Naive B cell (primary cell): ENCODE measurements at places on chromosomes 1 and 21.

- no peak for DNase-seq
Observed at GRCh38 chr1:18045203-18045602, 62.4 kb upstream of the IGSF21 start.

DNA sequence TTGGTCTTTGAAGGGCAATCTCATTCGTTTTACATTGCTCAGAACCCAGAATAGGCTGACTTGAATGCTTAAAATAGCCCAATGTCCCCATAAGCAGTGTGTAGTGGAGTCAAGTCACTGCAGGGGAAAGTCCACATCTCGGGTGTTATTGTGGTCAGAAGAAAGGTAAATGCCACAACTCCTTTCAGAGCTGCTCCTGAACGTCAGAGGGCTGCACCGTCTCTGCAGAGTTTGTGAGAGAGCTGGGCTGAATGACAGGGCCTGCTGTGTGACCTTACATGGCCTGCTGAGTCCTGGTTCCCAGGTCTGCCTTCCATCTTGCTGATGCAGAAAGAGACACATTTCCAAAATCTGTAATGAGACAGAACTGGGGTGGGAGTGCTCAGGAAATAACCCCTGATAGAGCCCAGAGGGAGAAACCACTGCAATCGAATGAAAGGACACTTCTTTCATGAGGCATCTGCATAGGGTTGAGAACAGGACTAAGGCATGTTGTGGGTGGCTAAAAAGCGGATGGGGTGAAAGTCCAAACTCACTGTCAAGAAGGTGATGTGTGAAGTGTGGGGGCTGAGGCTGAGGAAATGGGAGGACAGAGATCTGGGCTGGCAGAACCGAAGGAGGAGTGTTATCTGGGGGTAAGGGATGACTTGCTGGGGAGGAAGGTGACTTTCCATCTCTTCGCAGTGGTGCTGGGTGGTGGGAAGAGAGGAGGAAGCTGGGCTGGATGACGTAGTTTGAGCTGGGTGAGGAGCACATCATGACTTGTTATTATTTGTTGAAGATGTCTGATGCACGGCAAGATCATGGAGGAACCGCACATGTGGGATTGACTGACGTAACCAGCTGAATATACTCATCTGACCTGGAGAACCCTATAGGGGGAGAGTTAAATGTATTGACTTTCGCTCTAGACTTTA is 33.7 kb downstream of the XCL2 start:
- DNase-seq, result no peak

DNA sequence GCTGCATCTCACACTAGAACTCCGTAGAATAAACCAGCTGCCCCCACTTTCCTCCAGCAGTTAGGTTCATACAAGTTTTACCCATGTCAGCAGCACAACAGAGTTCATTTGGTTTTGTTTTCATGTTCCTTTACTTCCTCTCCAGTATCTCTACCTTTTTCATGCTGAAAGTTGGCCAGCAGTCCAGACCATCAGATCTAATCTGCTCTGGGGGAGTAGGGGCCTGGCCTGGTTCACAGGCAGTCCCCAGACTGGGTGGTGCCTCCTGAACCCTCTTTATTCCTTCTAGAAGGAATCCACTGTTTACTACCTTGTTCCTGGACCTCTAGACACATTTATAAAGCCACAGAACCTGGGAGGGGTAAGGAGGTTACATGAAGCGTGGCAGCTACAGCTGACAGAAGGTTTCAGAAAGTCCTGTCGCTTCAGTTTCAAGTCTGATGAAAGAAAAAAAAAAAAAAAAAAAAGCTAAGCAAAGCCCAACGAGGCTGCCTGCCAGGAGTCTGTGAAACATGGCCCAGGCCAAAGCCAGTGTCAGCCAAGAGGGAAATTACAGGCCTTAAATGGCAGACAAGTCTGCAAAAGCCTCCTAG is 184.6 kb upstream of the JUN start:
- DNase-seq, result peak; percentile 81

DNA sequence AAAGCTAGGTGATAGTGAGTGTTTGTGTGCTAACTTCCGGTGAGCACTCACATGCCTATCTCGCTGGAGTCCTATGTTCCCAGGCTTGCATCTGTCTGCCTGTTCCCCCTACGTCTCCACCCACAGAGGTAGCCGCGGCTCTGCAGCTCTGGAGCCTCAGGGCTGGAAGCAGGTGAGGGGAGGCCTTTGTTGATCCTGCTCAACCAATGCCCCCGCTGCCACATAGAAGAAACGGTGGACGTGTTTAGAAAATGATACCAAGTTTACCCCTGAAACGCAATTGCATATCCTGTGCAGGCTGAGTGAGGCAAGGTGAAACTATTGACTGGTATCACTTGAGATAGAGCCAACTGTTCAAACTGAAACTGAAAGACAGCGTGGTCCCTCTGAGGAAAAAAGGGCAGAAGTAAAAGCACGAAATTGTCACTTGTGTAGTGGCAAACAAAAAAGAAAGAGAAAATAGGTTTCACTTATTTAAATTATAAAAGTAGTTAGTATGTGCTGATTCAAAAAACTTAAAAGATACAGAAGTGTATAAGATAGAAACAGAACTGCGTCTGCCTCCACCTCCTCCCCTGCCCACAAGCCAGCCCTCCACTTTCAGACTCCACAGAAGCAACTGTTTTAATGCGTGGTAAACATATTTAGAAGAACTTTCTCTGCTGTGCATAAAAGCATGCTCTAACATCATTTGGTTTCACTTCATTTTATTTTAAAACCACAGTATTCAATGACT is 38.6 kb upstream of the ETS2 start:
- DNase-seq, result peak; percentile 69

- DNase-seq, result no peak
Observed at GRCh38 chr1:206517784-206518183, 10.5 kb downstream of the RASSF5 start.

DNA sequence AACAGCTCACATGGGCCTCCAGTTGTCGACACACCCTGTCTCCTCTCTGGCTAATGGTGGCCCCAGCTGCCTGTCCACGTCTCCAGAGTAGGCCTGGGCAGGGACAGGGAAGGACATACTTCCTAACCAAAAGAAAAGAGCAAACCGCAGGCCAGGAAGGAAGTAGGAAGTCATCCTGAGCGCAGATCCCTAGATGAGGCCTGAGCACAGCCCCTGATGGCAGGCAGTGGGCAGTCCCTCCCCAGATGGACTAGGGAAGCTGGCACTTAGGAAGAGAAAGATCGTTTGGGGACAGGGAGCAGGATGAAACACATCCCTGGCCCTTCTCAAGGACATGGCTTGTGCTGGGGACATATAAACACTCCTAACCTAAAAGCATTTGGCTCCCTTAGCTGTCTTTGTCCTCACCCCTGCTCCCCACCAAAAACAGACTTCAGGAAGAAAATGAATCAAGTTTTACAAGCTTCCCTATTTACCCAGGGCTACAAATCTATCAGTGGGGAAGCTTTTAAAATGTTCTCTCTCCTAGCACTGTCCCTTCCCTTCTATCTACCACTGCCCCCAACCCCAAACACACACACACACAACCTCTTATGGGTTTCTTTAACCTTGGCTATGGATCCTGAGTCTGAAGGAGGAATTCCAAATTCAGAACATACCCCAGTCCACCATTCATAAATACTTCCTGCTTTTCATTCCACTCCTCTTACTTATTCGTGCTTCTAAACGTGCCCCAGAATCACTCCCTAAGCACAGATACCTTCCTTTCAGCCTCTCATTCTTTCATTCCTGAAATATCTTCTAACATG is 21.1 kb downstream of the SSBP3 start:
- DNase-seq, result no peak

DNA sequence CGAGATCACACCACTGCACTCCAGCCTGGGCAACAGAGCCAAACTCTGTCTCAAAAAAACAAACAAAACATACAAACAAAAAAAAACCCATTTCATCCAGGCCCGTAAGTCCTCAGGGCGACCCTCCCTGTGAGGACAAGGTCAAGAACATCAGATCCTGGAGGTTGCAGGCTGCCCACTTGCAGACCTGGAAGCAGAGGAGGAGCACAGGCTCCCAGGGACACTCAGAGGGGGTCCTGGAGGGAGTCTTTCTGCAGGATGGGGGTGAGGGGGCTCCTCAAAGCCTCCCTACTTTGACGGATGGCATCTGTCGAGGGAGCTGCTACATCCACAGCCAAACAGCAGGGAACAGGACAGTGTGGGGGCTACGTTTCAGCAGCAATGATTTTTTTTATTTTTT is 47.2 kb downstream of the RIPK4 start:
- DNase-seq, result no peak

- DNase-seq, result no peak
Observed at GRCh38 chr1:64263335-64263734, 59.9 kb downstream of the UBE2U start.

- no peak for DNase-seq
Observed at GRCh38 chr1:235736263-235736662, 86.7 kb upstream of the GNG4 start.

DNA sequence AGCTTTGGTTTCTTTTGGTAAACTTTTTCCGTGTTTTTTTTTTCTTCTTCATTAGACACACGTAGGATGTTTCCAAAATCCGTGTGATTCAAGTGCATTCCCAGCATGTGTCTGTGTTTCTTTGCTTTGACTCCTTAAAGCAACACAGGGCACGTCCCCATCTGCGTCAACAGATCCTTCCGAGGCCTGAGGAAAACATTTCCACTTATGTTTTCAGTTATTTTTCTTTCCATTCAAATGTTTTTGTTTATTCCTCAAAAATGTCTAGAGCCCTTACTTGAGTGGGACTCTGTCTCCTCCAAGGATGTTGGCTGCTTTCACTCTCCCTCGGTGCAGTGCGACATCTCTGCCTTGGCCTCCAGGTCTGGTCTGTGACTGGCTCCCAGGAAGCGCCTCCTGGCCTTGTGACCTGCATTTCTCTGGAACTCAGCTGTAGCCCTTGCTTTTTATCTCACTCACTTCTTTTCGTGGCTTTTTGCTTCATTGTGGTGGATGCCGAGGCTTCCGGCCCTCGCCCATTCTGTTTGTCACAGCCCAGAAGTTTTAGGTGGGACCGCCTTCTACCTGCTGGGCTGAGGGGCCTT is 31.3 kb upstream of the SLC19A1 start:
- no peak for DNase-seq

DNA sequence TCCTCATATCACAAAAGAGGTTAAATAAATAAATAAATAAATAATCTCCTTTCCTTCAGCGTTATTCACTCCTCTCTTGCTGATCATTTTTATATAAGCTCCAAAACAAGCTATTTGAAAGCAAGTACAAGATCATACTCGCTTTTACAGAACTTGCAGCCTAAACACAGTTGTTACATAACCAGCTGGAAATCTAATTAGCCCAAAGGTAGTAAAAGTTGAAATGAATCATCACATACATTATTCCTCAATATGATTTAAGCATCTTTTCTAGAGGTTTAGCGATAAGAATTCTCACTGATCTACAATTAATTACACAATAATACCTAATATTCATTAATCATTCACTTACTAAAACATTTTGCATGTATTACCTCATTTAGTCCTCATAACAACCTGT is 160.2 kb downstream of the COP1 start:
- no peak for DNase-seq

GRCh38 chr1:62356257-62356835 is 37.1 kb upstream of the KANK4 start:
- DNase-seq, result no peak

DNA sequence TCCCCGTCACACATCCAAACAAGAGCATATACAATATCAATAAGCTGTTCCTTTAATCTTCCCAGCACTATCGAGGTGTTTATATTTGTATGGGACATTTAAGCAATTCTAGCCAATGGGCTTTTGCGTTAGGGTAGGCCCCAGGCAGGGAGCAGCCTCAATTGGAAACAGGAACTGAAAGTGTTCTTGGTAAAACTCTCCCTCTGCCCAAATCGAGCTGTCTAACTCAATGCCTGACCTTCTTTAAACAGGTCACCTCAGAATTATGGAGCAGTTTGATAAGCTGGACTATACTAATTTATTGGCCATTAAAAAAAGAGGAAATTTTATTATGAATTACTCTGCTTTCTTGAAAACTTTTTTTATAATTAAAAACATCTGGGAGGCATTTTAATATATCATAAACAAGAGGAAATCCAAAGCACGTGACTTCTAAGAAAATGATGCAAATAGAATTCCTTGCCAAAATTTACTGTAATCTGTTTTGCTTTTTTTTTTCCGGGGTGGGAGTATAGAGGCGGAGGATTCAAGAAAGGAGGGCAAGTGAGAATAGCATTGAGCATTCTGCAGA is 498.1 kb downstream of the LMO4 start:
- DNase-seq, result peak; percentile 64

DNA sequence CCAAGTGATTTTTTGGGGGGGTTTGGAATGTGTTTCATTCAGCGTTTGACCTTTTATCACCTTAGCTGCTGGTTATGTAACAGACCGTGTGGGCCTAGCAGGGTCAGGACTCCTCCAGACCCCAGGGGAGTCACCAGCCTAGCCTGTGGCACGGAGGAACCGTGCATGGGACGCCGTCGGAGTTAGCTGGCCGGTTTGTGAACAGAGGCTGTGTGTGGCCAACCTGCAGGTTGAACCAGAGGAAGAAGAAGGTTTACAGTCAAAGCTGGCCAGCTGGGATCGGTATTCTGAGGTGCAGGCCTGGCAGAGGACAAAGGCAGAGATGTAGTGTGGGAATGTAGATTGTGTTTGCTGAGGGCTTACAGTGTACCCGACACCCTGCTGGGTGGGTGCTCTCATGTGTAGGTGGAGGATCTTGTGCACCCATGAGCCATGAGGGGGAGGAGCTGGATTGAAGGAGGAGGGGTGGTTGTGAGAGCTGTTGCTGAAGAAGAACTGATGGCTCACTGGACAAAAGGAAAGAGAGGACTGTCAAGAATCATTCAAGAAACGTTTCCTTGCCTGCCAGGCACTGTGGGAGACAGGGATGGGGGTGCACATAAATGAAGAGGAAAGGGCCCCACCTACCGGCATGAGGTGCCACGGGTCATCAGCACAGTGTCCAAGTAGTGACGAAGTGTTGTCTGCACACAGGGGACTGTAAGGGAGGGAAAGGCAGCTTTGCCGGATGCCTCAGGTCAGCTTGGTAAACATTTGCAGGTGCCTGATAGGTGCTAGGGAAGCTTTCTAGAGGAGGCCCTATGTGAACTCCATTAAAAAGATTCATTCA is 40.0 kb upstream of the PWP2 start:
- no peak for DNase-seq

GRCh38 chr1:44810101-44810761 is 1.9 kb downstream of the BTBD19 start:
- DNase-seq, result peak; percentile 44

GRCh38 chr1:59494145-59494833 is 197.4 kb downstream of the FGGY start:
- DNase-seq, result no peak
